AG09319 (cell line): ENCODE measurements at places on chromosomes 5 and 9.

DNA sequence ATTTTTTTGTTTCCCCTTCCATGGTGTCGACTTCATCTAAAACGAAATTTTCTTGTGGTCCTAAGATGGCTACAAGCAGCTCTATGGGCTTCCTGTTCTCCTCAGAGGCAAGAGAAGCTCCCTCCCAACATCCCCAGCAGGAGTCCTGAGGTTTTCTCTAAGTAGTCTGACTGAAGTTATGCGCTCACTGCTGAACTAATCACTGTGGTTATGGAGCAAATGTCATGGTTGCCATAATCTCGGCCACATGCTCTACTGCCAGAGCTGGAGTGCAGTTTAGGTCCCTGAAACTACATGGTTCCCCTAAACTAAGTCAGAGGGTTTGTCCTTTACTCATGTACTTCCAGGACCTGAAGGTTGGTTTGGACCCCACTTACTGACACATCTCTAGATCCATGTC, 68.0 kb upstream of the MAMDC2 start:
- DNase-seq = no peak

GRCh38 chr5:54703133-54703532, 185.6 kb downstream of the SNX18 start:
- peak; percentile 81 for DNase-seq

GRCh38 chr9:120996409-120996808, 53.7 kb downstream of the C5 start:
- DNase-seq = no peak

DNA sequence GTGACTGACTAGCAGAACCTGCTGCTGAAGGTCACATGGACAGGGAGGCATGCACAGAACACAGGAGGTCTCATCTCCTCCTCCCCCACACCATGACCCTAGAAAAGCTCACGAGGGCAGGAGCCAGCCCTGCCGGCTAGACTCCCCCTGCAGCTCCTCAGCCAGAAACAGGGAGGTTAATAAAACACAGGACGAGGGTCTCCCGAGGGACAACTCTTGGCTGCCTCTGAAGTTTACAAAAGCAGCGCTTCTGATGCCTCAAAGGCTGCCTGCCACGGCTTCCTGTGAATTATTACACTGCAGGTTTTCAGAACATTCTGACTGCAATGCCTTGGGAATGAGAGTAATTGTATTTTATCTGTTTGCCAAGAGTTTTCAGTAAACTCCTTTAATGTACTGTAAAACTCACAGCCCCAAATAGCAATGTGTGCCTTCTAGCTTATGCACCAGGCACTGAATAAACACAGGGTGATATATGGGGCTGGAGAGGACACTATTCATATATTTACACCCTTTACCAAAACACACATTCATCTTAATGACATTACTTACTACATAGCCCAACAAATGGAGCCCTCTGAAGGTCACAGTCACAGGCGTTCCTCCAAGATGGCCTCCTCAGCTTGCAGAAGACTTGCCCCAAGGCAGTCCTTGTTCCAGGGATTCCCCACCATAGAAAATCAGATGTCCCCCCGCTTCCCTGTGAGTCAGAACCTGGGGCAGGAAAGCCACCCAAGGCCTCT, 83.7 kb downstream of the C5orf15 start:
- no peak for DNase-seq

DNA sequence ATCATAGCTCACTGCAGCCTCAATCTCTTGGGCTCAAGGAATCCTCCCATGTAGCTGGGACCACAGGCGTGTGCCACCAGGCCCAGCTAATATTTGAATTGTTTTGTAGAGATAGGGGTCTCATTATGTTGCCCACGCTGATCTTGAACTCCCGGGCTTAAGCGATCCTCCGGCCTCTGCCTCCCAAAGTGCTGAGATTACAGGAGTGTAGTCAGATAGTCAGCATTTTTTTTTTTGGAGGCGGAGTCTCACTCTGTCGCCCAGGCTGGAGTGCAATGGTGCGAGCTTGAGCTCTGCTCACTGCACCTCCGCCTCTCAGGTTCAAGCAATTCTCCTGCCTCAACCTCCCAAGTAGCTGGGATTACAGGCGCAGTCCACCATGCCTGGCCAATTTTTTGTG, 1.6 kb upstream of the SAR1B start:
- DNase-seq = no peak

DNA sequence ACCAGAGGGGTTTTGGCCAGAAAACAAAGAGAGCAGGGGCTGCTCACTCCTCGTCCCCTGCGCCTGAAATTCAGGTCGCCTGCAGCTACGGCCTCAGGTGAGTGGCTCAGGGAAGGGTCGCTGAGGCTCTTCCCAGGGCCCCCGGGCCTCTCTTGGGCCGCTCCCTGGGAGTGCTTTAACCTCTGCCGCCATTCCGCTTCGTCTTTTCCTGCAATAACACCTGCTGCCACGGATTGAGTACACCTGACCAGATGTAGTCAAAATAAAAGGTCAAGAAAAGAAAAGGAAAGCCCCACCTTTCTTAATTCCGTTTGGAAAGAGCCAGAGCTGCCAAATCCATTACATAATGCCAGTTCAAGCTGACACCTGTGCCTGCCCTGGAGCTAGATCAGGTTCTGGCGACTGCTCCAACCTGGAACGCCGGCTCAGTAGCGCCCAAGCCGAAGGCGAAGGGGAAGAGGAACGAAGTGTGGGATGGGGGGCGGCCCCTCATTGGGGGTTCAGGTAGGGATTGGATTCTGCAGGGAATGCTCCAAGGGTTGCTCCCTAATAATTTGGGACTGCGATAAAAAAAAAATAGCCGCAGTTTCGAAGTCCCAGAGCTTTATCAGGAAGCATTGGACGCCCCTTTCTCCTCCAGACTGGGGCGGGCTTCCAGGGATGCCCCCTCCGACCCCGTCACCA, 193.9 kb downstream of the MEF2C start:
- DNase-seq = no peak

DNA sequence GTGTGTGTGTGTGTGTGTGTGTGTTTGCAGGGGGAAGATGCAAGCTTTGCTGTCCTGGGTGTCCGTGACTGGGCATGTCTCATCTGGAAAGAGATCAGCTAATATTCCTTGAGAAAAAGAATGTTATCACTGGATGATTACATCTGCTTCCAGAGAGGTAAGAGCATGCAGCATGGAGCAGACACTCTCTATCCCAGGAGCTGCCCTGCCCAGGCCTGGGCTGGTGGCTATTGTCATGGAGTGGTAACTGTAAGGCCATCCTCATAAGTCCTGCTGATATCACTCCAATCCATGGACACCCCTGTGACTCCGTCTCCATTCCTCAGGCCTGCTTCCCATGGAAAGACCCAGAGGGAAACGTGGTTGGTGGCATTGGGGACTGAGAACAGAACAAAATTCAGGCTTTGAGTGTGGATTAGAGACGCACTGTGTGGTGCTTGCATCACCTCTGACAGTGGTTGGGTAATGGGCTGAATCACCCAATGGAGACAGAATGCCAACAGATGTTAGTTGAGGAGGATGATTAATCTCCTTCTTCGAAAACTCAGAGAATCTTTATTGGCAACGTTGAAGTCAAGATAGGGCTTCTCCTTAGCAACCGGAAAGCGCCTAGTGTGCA, 52.0 kb upstream of the KCNIP1 start:
- DNase-seq = peak; percentile 5

GRCh38 chr9:105233873-105234272, 10.6 kb upstream of the SLC44A1 start:
- DNase-seq = no peak

- DNase-seq = no peak
Measured at GRCh38 chr5:169037466-169037865, 263.5 kb downstream of the SLIT3 start.

DNA sequence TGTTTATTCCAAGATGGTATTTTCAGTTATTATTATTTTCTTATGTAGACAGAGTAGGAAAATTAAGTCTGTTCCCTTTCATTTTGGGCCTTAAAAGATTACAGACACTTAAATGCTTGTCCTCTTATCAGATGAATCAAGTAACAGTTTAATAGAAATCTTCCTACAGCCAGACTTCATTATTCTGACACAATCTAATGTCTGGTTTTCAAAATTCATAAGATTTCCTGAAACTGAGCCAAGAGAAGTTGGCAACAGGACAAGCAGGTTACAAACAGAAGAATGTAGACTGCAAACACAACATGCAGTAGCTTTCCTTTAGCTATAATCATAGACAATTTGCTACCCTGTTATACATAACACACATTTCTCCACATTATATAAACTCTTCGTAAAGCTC, 130.5 kb downstream of the FBXL17 start:
- no peak for DNase-seq

DNA sequence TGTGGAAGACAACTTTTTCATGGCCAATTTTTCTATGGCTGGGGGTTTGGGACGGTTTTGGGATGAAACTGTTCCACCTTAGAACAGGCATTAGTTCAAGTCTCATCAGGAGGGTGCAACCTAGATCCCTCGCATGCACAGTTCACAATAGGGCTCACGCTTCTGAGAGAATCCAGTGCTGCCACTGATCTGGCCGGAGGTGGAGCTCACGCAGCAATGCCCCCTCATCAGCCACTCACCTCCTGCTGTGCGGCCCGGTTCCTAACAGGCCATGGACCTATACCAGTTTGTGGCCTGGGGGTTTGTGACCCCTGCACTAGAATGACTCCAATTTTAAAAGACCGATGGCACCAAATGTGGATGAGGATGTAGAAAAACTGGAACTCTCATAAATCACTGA, 127.2 kb upstream of the IER5L start:
- no peak for DNase-seq

GRCh38 chr5:34655354-34655991, 655 bp upstream of the RAI14 start:
- DNase-seq = peak; percentile 63

DNA sequence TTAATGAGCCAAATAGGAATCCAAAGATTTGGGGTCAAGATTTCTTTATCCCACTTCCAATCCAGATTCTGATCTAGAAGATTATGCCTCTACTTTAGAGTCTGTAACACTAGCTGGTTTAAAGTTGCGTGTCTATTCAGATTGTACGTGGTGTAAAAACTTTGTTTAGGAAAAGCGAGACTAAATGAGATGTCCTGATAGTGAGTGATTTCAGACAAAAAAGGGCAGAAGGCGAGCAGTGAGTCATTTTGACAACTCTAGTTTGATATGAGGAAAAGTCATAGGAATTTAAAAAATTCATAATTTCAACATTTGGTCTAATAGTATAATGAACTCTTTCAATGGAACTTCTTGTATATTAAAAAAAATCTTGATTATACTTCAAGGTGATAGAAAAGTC, 119.6 kb upstream of the KLF9 start:
- DNase-seq = no peak

GRCh38 chr5:123125962-123126732, 37.1 kb downstream of the PRDM6 start:
- no peak for DNase-seq

- no peak for DNase-seq
Measured at GRCh38 chr9:126303488-126303887, 23.1 kb upstream of the MVB12B start.

- DNase-seq = peak; percentile 56
Measured at GRCh38 chr9:27125030-27125429, 16.0 kb downstream of the TEK start.

DNA sequence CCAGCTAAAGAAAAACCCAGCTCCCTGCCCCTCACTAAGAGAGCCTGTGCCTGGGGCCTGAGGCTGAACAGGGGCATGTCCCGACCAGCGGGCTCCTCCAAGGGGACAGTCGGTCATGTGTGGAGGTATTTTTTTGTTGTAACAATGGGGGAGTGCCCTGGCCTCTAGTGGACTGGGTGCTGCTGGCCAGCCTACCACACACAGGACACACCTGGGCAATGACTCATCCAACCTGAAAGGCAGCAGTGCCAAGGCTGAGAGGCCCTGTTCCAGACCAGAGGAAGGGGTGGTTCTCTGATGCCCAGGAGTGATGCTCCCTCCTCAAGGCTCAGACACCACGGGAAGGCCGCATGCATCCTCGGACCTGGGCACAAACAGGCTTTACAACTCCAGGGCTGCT, 181.5 kb downstream of the OLFM1 start:
- DNase-seq = no peak

DNA sequence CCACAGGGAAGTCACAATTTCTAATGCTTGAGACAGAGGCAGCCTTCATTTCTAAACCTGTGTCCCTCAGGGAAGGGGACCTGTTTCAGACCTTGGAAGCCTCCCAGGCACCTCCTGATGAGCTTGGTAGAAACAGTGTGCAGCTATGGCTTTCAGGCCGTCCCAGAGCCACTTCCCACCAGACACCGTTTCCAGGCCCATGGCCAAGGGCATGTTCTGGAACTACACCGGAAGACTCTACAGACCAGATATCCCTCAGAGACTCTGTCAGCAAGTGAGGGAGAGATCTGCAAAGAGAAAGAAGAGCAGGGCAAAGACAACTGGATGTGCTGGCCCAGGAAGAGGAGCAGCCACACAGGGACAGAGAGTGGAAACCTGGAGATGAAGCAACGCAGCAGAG, 82.2 kb upstream of the HSPA9 start:
- no peak for DNase-seq

GRCh38 chr9:93290495-93291434, 106.8 kb downstream of the WNK2 start:
- no peak for DNase-seq

DNA sequence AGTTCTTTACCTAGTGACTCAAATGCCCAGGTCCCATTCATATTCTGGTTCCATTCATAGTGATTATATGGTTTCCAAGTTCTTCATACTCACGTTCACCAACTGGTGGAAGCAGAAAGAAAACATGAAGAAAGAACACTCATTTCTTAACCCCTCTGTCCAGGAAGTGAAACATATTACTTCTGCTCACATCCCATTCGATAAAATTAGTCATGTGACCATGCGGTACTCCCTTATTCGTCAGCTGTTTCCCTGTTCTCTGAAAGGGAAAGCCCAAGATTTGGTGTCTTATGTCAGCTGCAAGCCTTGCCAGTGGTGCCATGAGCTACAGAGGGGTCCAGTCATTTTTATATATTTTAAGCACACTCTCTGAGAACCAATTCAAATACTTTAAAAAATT, 387.0 kb upstream of the DMAC1 start:
- no peak for DNase-seq

DNA sequence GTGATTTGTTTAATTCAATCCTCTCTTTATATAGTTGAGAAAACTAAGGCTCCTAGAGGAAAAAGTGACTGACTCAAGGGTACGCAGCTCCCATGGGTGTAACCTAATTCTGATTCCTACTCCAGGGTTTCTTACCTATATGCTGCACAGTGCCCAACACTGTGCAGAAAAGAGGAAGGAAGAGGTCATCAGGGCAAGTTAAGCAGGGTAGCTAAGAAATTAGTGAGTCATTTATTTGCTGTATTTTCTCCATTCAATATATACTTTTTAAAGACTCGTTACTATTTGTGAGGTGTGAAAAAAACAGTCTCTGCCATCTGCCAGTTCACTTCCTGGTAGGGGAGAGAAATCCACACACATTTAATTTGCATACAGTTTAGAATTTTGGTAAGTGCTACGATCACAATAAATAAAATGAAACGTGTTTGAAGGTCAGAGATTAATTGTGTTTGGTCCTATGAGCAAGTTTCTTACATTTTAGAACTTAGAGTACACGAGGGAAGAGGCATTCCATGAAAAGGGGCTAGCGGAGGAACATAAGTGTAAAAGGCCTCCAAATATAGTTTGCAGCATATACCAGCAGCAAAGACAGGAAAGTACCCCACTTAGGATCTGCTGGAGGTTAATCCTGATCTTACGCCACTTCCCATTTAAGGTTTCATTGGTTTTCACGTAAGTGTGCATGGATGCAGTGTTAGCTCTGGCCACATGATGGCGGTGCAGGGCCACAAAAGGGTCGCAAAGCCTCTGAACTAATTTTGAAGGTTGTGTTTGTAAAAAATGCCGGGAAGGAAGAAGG, 59.9 kb upstream of the TLR4 start:
- peak; percentile 34 for DNase-seq

- DNase-seq = no peak
Measured at GRCh38 chr5:89147031-89147430, 264.0 kb upstream of the MEF2C start.
